Activated CD4-positive, alpha-beta T cell treated with anti-CD3 and anti-CD28 coated beads, Interleukin-2, amount 10 ng/mL, durations not matched to agents 24 days and 14 days (primary cell): ENCODE measurements at places on chromosomes 5 and 9. TPM values are rescaled to one million over a fixed set of nuclear protein-coding genes. Genes with fewer than 3 reads are reported as not detected.
A peak's percentile ranks its signal among the peaks of the same experiment; 100 is the strongest.

GRCh38 chr5:122187426-122187825, 58.1 kb downstream of the ZNF474 start:
- DNase-seq: no peak

HTR4 gene
- total RNA-seq: not detected in 2 replicates

GRCh38 chr5:171542525-171543140, 123.2 kb downstream of the FGF18 start:
- no peak for DNase-seq

DNA sequence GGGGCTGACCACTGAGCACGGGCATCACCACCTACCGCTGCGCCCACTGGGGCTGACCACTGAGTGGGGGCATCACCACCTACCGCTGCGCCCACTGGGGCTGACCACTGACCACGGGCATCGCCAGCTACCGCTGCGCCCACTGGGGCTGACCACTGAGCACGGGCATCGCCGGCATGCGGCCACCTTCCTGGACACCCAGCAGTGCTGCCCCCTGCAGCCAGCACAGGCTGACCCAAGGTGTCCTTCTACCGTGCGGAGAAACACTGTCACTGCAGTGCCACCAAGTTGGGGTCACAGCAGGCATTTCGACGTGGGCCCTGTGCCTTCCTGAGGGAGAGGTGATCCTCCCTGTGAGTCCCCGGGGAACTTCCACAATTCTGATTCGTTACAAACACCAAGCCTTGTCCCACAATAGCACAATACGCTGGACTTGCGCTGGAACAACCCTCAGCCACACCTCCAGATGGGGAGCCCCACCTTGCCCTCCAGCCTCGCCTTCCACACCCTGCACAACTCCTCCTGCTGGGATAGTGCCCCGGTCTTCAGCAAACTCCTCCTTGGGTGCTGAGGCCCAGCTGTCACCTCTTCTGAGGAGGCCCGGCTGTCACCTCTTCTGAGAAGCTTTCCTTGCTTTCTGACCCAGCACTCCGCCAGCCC, 90.3 kb upstream of the SARDH start:
- no peak for DNase-seq

DNA sequence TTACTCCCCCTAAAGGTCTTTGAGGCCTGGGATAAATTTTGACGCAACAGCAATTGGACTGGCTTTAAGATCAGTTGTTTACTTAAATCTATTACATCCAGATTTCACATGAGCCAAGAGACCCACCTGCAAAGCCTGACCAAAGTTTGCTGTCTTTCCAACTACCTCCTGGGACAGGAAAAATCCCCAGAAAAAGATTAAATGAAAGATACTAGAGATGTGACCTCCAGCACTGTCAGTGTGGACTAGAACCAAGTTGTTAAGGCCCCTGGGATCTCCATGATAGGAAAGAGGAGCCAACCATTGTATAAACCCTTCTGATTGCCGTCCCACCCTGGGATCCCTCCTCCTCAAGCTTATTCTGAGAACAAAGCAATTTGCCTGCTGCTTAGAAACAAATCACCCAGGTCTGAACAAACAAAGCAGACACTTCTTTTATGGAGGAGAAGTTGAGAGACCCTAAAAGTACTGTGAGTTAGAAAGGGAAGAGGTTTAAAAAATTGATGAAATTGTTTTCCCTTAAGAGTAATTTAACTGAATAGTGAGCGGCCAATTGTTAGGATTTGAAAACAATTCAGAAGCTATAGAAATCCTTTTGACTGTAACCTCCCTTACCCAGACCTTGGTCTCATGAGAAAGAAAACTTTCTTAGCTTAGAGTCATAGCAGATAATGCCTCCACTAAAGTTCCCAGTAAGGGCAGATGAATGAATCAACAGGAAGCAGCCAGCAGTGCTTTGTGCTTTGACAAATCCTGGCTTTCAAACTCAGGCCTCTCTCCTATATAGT, 255.2 kb downstream of the TMEM167A start:
- DNase-seq: no peak

CDX1 gene
- not detected in 2 replicates for total RNA-seq

DNA sequence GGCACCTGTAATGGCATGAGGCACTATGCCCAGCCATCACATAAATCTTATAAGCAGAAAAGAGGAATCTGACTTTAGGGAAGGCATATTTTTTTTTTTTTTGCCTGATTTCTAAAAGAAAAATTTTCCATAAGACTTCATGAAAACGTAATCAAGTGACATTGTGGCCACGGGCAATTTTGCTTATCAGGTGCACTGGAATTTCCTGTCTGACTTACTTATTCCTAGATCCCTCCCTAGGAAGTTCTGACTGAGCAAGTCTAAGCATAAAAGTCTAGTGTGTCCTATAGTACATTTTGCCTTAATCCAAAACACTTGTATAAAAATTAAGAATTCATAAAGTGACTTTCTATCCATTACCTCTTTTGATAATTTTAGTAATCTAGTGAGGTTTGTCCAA, 12.5 kb downstream of the C5orf46 start:
- DNase-seq: no peak

MUSK gene
- total RNA-seq: not detected in 2 replicates

GRCh38 chr5:137516251-137516797, 17.2 kb upstream of the SPOCK1 start:
- DNase-seq: peak; percentile 21

C5orf63 gene
- total RNA-seq: 5.6 and 5.7 TPM in 2 replicates

DNA sequence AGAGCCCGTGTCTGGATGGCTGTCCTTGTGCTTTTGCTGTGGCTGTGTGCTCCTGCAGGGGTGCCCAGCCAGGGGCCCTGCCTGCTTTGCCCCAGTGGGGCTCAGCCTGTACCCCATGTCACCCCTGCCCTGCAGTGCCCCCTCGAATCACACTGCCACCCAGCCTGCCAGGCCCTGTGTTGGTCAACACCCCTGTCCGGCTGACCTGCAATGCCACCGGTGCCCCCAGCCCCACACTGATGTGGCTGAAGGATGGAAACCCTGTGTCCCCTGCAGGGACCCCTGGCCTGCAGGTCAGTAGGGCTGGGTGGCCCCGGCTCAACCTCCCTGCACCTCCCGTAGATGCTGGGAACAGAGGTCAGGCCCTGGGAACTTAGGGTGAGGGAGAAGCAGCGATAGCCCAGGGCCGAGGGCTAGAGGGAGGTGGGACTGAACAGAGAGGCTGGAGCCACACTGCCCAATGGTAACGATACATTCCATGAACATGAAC, 82.8 kb upstream of the ASS1 start:
- DNase-seq: no peak

ELP1 gene
- 35.2 and 36.2 TPM in 2 replicates for total RNA-seq

- DNase-seq: peak; percentile 79
Measured at GRCh38 chr9:4923580-4924544, 61.2 kb upstream of the JAK2 start.

GRCh38 chr5:5270958-5271785, 131.0 kb downstream of the ADAMTS16 start:
- no peak for DNase-seq

PTGDS gene
- not detected in 2 replicates for total RNA-seq

DNA sequence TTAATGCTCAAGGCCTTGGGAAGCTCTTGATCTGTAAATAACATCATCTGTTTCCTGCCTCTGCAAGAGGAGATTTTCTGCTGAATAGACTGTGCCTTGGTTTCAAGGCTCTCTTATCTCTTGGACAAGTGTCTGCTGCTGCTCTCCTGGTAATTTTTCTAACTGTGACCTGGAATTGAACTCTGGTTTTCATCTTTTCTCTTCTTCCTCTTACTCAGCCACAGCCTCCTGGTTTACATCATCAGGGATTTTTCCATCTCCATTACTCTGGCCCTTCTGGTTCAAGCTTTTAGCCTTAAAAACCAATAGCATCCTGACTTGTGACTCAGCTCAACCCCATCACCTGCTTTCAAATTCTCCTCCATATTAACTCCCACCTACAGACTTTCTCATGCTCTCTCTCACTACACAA, 49.6 kb upstream of the ITGA1 start:
- DNase-seq: no peak

YIPF5 gene
- 32.0 and 34.6 TPM in 2 replicates for total RNA-seq
